Nasal cavity respiratory epithelium epithelial cell of viscerocranial mucosa (primary cell): ENCODE measurements at places on chromosomes 7 and 10. TPM values are rescaled to one million over a fixed set of nuclear protein-coding genes. Genes with fewer than 3 reads are reported as not detected.

PNLIP gene
- not detected in 2 replicates for total RNA-seq

PRTFDC1 gene
- total RNA-seq = 2.1 and 5.3 TPM in 2 replicates

AP1S1 gene
- 107 and 116 TPM in 2 replicates for total RNA-seq

CAV1 gene
- total RNA-seq = 120 and 483 TPM in 2 replicates

PPP1R9A gene
- total RNA-seq = 0.34 and 2.1 TPM in 2 replicates

XPNPEP1 gene
- total RNA-seq = 75.2 and 138 TPM in 2 replicates

TAS2R3 gene
- 1.0 and 7.8 TPM in 2 replicates for total RNA-seq

CCL26 gene
- total RNA-seq = 0.14 and 0.34 TPM in 2 replicates

OPN4 gene
- not detected in 2 replicates for total RNA-seq

OR2A1 gene
- total RNA-seq = not detected in 2 replicates

DYDC2 gene
- not detected in 2 replicates for total RNA-seq

PRLHR gene
- total RNA-seq = not detected in 2 replicates

ATXN7L1 gene
- 1.4 and 5.7 TPM in 2 replicates for total RNA-seq

VAX1 gene
- total RNA-seq = under 0.01 TPM in 1 of 2 replicates, not detected in the other

MAT1A gene
- 1.00 TPM in 1 of 2 replicates, not detected in the other for total RNA-seq

FLNC gene
- total RNA-seq = 0.93 and 1.0 TPM in 2 replicates

HTRA1 gene
- total RNA-seq = 120 and 178 TPM in 2 replicates

HUS1 gene
- 20.5 and 34.5 TPM in 2 replicates for total RNA-seq

STAG3 gene
- 0.07 and 0.34 TPM in 2 replicates for total RNA-seq

AGMO gene
- 0.50 TPM in 1 of 2 replicates, not detected in the other for total RNA-seq

RBP4 gene
- not detected in 2 replicates for total RNA-seq

WNT8B gene
- total RNA-seq = not detected in 2 replicates

REEP3 gene
- total RNA-seq = 43.7 and 78.9 TPM in 2 replicates

IQUB gene
- under 0.01 and 0.21 TPM in 2 replicates for total RNA-seq

PRRT4 gene
- total RNA-seq = 0.21 and 0.68 TPM in 2 replicates

HSPA12A gene
- total RNA-seq = 2.7 and 9.1 TPM in 2 replicates

FANK1 gene
- 2.7 and 7.0 TPM in 2 replicates for total RNA-seq

ERCC6 gene
- total RNA-seq = 22.9 and 36.0 TPM in 2 replicates

GHRHR gene
- total RNA-seq = not detected in 2 replicates

OR9A2 gene
- not detected in 2 replicates for total RNA-seq

BMPER gene
- under 0.01 and 0.14 TPM in 2 replicates for total RNA-seq

HMX3 gene
- total RNA-seq = 0.07 and 0.34 TPM in 2 replicates

RPEL1 gene
- total RNA-seq = under 0.01 and 0.14 TPM in 2 replicates

SLC39A12 gene
- not detected in 2 replicates for total RNA-seq

AKR1C8 gene
- not detected in 2 replicates for total RNA-seq

CDK6 gene
- total RNA-seq = 85.1 and 114 TPM in 2 replicates

IL2RA gene
- not detected in 2 replicates for total RNA-seq

CCDC172 gene
- total RNA-seq = not detected in 2 replicates

CFAP46 gene
- total RNA-seq = under 0.01 and 0.28 TPM in 2 replicates

FGL2 gene
- total RNA-seq = 0.34 TPM in 1 of 2 replicates, not detected in the other

SPACDR gene
- 0.34 and 0.43 TPM in 2 replicates for total RNA-seq
